ENCODE measurements at places on chromosomes 3 and 15.

- DNase-seq, result no peak
Measured at GRCh38 chr3:21152555-21152954, 598.5 kb downstream of the ZNF385D start.

GRCh38 chr15:60591496-60592370 is 112.8 kb upstream of the ICE2 start:
- peak; percentile 13 for DNase-seq

GRCh38 chr3:98172621-98173020 is 6.1 kb downstream of the OR5H15 start:
- no peak for DNase-seq

- DNase-seq, result peak; percentile 63
Measured at GRCh38 chr3:186997061-186997460, 66.7 kb downstream of the ST6GAL1 start.

GRCh38 chr3:15498431-15499214 is 22.9 kb downstream of the COLQ start:
- no peak for DNase-seq

DNA sequence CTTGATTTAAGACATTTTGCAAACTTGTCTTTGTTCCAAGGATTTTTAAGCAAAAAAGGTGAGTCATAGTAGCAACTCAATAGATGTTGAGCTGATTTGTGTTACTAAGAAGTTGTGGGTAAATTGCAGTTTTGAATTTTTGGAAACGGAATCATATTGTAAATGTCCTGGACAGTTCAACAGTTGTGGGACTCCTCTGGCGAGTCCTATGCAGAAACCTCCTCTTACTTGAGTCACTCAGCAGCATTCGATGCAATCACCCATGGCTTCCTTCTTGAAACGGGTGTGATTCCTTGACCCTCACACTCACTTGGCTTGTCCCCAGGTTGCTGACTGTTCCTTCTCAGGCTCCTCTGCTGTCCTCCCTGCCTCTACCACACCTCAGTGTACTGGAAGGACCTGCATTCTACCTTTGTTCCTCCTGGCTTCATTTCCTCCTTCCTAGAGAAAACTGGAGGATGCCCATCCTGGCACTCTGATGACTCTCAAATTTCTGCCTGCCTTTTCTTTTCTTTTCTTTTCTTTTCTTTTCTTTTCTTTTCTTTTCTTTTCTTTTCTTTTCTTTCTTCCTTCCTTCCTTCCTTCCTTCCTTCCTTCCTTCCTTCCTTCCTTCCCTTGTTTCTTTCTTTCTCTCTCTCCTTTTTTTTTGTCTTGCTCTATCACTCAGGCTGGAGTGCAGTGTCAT is 52.8 kb upstream of the DGKG start:
- peak; percentile 44 for DNase-seq

GRCh38 chr3:143363276-143363675 is 243.7 kb downstream of the CHST2 start:
- DNase-seq, result no peak

GRCh38 chr3:19866751-19867347 is 67.2 kb downstream of the EFHB start:
- DNase-seq, result peak; percentile 69

GRCh38 chr3:137012097-137012501 is 54.3 kb downstream of the IL20RB start:
- DNase-seq, result no peak

DNA sequence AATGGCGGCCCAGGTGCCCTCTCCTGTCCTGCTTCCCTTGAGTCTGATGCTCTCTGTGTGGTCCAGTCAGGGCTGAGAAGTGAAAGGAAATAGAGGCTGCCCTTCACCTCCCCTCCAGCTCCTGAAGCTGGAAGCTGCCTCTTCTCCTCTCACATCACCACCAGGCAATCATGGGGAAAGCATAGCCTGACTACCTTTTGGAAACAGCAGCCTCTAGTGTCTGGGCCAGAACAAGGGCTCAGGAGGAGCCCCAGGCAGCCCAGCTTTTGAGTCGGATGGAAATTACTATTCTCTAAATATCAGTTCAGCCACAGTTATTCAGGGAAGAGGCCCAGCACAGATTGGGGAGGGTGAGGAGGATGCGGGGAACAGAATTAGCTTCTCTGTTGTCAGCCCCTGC is 43.3 kb upstream of the CCDC174 start:
- no peak for DNase-seq

- DNase-seq, result no peak
Measured at GRCh38 chr3:135922903-135923250, 42.7 kb upstream of the PPP2R3A start.

GRCh38 chr15:50697109-50697797 is 10.7 kb upstream of the TRPM7 start:
- no peak for DNase-seq

DNA sequence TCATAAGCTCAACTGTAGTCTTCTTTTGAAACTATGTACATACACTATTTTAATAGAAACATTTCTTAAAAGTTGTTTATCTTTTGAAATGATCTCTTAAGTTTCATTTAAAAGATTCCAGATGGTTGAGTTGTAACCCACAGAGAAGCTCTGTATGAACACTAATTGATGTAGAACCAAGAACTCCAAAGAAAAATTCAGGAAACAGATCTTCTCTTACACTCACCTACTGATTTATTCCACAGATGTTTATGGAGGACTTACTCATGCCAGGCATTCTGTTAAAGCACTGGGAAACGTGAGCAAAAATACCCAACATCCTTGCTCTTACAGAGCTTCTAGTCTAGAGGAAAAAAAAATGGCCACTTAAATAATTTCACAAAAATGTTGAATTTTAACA is 551.1 kb downstream of the NAALADL2 start:
- DNase-seq, result no peak

- no peak for DNase-seq
Measured at GRCh38 chr15:42576776-42577175, 1.4 kb downstream of the STARD9 start.

DNA sequence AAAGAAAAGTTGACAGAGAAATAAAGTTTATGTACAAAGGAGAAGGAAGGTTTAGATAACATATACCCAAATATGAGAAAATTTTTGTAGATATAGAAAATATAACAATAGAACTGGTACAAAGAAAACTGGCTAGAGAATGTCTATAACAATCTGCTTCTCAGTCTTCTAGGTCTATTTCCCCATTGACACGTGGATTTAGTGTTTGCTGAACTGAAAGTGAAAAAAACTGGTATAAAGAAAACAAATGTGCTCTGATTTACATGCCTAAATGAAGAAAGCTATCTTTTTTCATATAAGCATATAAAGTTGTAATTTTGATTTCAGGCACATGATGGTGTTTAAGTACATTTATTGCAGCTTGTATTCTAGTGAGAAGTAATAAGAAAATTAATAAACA is 9.8 kb downstream of the KCNMB2 start:
- no peak for DNase-seq

GRCh38 chr3:278300-279064 is 81.9 kb downstream of the CHL1 start:
- no peak for DNase-seq

DNA sequence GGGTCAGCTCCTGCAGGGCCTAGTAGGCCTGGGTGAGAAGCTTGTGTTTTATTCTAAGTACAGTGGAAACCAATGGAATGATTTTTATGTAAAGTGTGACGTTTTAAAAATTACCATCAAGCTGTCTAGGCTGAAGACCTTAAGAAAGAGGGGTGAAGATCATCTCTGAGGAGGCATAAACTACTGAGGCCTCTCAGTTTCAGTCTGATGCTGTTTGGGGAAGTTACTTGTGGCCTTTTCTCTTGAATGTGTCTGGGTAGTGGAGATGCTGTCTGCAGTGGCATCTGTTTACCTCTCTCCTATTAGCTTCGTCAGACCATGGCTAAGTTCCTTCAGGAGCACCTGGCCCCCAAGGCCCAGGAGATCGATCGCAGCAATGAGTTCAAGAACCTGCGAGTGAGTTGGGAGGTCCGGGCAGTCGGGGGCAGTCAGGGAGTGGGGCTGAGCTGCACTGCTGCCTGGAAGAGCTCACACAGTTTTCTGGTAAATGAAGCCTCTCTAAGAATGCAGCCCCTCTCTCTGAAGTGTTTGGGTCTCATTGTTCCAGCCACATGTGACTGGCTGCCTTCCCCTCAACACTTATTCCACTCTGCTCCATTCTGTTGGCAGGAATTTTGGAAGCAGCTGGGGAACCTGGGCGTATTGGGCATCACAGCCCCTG is 1.9 kb downstream of the IVD start:
- DNase-seq, result no peak

DNA sequence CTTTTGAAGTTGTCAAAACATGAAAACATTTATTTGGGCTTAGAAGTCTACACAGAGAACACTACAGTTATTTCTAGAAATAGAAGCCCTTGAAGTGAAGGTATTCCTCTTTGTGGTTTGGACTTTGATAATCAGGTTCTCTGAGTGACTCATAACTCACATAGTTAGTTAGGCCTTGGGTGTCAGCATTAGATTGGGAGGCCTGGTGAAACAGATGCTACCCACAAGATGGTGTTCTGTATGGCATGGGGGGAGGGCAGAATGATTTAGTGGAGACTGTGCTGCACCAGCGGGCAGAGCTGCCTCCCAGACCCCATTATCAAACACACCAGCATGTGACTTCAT is 108.9 kb upstream of the ETV5 start:
- no peak for DNase-seq

DNA sequence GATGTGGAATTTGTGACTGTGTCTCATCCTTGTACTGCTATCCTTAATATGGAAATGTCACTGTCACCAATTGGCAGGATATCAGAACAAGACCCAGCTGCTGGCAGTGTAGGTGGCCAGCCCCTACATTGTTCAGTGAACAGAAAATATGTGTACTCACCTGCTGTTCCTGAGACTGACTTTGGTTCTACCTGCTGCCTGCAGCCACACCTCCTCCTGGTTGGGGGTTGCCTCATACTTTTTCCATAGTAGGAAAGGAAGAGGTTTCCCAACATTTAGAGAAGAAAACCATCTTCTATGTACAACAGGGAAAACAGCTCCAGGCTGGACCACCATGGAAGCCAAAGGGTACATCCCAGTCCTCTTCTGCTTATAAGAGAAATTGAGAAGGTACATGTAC is 35.9 kb downstream of the SLC12A1 start:
- no peak for DNase-seq

DNA sequence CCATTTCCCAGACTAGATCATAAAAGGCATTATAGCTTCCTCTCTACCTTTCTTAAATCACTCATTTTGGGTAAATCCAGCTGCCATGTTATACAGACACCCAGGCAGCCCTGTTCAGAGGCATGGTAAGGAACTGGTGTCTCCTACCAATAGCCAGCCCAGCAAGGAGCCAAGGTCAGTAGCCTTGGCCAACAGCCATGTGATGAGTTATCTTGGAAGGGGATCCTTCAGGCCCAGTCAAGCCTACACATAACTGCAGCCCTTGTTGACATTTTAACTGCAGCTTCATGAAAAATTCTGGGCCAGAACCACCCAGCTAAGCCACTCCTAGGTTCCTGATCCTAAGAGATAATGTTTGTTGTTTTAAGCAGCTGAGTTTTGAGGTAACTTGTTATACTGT is 29.0 kb upstream of the ZMAT3 start:
- DNase-seq, result no peak

- no peak for DNase-seq
Measured at GRCh38 chr3:33041909-33042308, 55.0 kb downstream of the GLB1 start.

All from suppressor macrophage (primary cell).